Heart left ventricle (tissue), 16 donors: ENCODE measurements at places on chromosomes 13 and 19.

DNA sequence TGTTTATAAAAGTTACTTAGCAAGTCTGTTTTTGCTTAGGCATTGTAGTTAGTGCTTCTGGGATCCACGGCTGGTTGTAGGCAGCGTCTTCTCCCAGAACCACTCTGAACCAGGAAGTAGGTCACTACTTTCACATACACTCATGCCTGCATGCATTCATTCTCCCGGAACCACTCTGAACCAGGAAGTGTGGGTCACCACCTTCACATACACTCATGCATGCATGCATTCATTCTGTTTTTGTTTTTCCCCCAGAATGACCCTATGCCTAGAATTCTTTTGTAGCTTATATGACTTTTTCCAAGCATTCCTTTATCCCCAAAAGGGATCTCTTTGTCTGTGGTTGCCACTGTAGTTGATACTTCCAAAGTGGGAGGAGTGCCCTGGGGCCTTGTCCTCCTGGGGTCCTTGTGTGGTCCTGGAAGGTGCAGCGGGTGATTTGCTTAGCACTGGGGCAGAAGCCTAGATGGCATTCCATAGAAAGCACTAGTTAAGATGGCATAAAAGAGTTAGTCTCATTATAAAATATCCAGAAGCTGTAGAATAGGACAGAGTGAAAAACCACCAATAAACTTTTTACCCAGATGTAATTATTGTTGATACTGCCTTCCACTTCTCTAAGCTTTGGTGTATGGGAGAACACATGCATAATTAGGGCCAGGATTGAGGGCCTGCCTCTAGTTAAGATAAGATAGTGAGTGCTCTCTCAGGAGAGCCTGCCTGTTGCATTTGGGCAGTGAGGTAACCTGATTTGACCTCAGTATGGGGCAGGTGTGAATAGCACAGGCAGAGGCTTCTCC lies 68.6 kb upstream of the TEX29 start:
- no peak for DNase-seq

DNA sequence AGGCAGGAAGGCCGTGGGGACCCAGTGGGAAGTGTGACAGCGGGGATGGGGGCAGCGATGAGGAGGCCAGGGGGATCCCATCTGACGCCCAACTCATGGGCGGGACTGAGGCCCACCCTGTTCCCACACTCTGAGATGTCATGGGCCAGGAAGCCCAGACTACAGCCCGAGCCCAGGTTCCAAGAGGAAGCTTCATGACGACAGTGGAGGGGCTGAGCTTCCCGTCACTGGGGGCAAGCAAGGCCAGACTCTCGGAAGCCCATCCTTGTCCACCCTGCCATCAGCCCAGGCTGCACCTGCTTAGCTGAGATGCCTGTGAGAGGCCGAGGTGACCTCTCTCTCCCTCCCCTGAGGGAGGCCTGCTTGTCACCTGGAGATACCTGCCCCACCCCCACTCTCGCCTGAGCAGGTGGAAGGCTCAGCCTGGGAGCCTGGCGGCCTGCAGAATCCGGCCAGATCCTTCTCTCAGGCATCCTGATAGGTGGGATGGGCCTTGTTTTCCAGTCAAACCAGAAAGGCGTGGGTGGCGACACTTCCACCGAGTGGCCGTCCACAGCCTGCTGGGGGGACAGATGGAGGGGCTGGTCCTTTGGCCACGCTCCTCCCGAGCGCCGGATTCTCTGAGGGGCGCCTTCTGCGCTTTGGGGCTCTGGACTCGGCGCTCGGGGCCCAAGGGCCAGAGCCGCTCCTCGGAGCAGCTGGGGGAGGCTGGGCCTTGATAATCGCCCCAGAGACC lies 4.8 kb downstream of the ZBTB7A start:
- DNase-seq: peak; percentile 36

DNA sequence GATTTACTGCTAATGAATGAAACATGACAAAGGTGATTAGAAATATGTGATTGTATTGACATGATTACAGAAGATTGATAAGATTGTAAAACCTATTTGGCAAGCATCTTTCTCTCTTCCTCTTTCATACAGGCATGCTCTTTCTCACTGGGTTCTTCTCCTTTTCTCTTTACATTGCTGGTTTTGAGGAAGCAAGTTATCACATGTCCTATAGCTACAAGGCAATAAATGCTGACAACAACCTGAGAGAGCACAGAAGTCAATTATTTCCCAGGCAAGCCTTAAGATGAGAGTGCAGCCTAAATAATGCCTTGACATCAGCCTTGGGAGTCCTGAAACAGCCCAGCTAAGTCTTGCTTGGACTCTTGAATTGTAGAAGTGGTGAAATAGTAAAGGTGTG lies 875.0 kb downstream of the SLITRK1 start:
- no peak for DNase-seq

DNA sequence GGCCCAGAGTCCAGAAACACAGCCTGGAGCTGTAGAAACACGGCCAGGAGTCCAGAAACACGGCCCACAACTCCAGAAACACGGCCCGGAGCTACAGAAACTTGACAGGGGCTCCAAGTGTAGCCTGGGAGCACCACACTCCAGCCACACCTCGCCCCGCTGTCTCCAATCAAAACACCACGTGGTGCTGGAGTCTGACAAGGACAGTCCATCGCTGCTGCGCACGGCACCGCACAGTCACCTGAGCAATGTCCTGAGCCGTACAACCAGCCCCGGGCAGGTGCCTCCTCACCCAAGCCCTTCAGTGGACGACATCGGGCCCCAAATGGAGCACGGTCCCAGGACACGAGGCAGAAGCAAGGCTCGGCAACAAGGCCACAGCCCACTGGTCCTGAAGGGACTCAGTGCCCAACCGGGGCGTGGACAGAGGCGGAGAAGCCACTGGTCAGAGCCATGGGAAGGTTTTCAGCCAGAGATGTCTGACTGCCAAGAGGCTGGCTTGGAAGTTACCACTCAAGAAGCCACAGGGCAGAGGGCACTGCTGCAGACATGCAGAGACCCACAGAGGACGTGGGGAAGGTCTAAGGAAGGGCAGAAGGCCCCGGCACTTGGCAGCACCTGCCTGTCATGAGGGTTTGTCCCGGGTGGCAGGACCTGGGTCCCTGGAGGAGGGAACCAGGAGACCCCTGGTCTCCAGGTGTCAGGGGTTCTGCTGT lies 19.7 kb upstream of the PLPP2 start:
- no peak for DNase-seq

DNA sequence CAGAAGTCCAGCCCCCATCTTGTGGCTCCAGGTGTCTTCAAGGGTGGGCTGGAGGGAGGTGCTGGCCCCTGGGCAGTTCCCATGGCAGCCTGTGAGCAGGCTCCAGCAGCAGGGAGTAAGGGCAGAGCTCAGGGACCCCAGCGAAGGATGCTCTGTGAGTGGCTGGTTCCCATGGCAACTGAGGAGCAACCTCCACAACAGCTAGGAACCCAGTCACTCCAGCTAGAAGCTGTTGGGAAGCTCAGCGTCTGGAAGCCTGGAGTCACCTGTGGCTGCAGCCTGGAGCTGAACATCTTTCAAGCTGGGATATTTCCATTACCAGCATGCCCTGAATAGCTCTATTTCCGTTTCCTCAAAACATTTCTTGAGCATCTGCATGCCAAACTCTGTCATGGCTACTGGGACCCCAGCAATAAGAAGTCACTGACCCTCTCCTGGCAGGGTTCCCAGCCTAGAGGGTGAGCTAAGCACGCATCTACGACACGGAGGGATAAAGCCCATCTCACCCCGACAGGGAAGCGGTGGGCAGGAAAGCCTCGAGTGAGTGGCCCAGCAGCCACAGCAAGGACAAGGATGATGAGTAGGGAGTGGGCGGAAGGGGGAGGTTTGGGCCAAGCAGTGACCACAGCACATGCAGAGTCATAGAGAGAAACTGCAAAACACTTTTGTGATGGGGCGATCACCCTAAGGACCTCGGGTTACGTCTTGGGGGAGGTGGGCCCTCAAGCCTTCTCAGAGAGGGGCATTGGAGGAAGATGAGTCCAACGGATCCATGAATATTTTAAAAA lies 52.6 kb downstream of the ALOX5AP start:
- no peak for DNase-seq

GRCh38 chr13:110964229-110965037 lies 49.6 kb upstream of the ANKRD10 start:
- no peak for DNase-seq

DNA sequence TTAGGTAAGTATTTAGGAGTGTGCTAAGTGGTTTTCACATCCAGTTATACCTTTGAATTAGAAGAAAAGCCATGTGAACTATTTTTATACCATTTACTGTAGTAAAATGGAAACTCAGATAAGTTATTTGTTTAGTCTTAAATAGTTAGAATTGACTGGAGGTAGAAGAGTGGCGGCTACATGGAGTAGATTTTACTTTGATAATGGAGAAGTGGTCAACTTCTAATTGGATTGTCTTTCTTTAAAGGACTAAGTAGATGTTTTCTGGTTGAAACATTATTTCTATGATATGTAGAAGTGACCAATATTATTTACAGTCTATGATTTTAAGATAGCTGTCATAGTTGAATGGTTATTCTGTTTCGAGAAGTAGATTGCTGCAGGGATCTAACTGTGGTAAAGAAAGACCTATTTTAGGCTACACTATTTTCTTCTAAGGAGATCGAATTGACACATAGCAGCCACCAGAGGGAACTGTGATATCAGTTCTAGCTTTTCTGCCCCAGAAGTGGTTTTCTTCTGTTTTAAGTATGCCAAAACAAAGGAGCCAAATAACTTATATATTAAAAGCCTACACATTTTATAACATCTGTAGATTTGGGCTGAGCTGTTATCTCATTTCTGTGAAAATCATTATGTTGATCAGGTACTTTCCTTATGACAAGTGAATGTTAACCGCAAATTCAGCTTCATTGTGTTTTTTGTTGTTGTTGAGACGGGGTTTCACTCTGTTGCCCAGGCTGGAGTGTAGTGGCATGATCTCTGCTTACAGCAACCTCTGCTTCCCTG lies 26.1 kb downstream of the ZMYM2 start:
- no peak for DNase-seq

DNA sequence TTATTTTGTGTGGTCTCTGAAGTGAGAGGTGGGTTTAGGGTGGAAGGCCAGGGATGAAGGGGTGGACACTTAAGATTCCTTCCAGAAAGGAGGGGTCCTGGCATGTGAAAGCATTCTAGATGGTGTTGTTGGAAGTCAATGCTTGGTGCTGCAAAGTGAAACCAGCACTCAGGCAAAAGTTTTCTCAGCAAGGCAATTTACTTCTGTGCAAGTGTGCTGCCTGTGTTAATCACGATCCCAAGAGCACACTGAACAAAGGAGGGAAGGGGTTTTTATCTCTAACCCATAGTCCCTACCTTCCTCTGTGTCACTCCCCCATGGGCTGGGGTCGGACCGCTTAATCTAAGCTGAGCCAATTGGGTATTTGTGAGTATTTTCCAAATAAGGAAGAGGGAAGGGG lies 1.3 kb downstream of the ZNF134 start:
- no peak for DNase-seq

GRCh38 chr19:46860846-46861690 lies at the start of gene ARHGAP35:
ARHGAP35 (plus strand) TSS chr19:46860997; CDS start chr19:46918676, 57,679 bp downstream.
- DNase-seq: peak; percentile 37

- DNase-seq: no peak
These were observed 5.9 kb downstream of the GPR32 start for GRCh38 chr19:50776131-50776530.

DNA sequence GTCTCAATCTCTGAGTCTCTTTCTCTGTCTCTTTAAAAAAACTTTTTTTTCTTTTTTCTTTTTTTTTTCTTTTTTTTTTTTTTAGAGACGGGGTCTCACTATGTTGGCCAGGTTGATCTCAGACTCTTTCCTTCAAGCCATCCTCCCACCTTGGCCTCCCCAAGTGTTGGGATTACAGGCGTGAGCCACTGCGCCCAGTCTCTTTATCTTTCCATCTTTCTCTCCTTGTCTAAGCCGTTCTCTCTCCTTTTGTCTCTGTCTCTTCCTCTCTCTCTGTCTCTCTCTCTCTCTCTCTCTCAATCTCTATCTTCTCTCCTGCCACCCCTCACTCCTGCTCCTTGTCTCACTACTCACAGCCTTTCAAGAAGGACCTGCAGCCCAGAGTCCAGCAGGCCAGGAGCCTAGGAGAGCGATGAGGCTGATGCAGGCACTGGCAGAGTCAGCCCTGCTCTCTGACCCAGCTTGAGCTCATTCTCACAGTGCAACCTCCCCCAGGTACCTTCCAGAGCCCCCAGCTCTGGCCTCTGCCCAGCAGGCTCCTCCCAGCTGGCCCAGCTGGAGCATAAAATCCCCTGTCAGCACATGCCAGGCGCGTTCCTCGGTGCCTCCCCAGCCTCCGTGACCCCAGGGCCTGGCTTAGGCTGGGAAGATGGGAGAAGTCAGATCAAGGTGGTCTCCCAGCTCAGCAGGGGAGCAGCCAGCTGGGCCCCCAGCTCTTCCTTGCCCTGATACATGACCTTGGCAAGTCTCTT lies at the start of gene NPHS1:
NPHS1 (minus strand) TSS at position 476 of the 752 bp plus-strand sequence. CDS start 667 bp downstream, outside the sequence.
- no peak for DNase-seq

DNA sequence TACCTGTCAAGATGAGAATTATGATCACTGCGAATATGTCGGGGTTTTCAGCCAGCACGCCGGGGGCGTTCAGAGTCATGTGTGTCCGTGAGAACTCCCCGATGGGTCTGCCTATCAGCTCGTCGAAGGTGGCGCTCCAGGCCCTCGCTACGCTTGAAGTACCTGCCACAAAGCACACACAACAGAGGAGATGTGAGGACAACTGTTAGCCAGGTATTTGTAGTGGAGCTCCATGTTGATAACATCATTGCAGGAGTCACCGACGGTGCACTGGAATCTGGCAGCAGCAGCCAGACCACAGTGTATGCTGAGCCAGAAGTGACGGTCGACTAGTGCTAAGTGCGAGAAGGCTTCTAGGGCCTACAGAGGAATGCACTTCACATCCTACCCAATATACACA lies 62.7 kb downstream of the SLC7A1 start:
- no peak for DNase-seq

- DNase-seq: peak; percentile 15
These were observed 435.1 kb downstream of the EFNB2 start for GRCh38 chr13:106100171-106100919.

DNA sequence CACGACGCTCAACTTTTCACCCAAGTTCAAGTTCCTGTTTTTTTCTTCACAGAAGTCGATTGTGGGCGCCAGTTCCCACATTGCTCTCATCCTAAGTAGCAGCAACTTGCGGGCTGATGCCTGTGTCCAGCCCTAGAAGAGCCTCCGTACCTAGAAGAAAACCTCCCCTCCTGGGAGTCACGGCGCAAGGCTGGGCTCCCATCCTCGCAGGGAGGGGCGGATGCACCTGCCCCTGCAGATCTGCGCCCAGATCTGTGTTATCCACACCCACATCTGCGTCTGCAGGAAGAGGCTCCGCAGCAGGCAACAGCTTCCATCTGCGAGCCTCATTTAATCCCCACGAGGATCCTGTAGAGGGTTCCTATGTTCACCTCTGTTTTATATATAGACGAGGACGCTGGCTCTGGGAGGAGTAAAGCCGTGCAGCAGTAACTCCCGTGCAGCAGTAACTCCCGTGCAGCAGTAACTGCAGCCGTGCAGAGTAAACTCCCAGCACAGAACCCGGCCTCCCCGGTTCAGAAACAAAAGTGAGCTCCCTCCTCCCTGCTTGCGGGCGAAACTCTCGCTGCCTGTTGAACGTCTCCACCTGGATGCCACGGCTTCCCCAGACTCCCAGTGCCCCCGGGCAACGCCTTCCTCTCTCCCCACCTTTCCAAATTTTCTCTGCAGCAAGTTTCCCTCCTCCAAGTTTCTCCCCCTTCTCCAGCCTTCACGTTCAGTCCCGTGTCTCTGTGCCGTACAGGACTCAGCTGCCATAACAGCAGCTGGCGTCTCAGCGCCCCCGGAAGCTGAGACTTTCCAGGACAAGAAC lies 23.5 kb upstream of the LAIR1 start:
- peak; percentile 23 for DNase-seq

GRCh38 chr19:31334849-31335624 lies 14.2 kb downstream of the TSHZ3 start:
- DNase-seq: no peak

- DNase-seq: no peak
These were observed at the start of gene AP1M2 for GRCh38 chr19:10587022-10587838. AP1M2 (minus strand) TSS chr19:10587312; CDS start chr19:10587231, 81 bp downstream.

- DNase-seq: no peak
These were observed 19.1 kb downstream of the PEX11G start for GRCh38 chr19:7469669-7470285.
